ENCODE measurements at places on chromosomes 4 and X.

DNA sequence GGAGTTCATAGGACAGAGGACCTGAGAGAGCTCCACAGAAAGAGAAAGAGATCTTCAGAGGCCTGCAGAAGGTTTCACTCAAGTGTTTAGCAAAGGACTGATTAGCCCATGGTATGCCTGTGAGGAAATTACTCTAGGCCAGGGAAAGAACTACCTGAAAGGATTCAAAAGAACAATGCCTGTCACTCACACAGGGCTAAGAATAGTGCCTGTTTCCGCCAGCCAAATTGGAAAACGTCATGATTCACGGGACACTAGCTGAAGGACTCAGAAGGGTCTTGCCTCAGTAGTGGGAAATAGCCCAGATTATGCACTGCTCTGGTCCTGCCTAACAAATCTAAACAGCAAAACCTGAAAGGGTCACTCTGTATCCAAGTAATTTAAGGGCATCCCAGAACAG lies 21.1 kb downstream of the SYTL4 start:
- no peak for DNase-seq

GRCh38 chr4:84971319-84971932 lies 4.9 kb upstream of the WDFY3 start:
- DNase-seq: no peak

GRCh38 chr4:78145622-78146021 lies 88.5 kb downstream of the FRAS1 start:
- no peak for DNase-seq

DNA sequence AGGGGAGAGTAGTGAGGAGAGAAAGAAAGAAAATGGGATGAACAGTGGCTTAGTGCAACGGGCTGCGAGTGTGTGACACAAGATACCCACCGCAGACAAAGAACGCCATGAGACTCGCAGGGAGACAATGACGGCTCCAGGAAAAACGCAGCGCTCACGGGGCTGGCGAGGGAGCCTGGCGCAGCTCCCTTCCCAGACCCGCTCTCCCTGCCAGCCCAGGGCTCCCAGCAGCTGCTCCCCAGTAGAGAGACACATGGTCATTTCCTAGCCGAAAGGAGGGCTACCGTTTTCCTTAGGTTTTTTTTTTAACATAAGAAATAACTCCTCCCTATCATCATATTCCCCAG lies 149.5 kb downstream of the MAML3 start:
- DNase-seq: no peak

GRCh38 chr4:139858436-139859205 lies 193.0 kb downstream of the MGST2 start:
- no peak for DNase-seq

DNA sequence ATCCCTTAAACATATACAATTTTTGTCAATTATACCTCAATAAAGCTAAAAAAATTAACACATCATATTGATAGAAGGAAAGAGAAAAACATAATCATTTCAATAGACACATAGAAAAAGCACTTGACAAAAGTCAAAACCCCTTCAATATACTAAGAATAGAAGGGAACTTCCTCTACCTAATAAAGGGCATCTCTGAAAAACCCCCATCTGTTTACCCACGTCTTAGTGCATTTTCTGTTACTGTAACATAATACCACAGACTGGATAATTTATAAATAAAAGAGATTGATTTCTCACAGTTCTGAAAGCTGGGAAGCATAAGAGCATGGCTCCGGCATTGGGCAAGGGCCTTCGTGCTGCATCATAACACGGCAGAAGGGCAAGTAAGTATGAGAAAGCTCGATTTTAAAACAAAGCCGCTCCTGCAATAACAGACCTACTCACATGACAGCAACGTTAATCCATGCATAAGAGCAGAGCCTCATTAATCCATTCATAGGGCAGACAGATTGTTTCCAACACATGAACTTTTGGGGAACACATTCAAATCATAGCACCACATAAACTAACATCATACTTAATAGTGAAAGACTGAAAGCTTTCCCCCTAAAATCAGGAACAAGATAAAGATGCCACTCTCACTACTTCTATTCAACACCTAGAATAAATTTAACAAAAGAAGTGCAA lies 15.7 kb downstream of the STEEP1 start:
- DNase-seq: no peak

DNA sequence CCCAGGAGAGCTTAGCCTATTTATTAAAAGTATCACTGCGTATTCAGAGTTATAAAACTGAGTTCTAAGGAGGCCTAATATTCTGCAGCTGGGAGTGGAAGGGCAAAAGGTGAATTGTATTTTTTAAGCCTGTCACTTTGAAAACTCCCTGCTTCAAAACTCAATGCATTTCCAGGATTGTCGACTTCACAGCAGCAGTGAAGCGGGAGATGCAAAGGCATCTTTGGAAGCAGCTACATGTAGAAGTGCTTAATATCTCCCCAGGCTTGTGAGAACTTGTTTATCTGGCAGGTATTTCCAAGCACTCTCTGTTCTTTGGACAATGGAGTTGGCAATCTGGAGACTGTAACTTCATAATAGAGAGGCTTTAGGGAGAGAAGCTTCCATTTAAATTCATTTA lies 717.5 kb upstream of the SLIT2 start:
- DNase-seq: no peak

GRCh38 chrX:31333165-31333831 lies 261.5 kb upstream of the FTHL17 start:
- DNase-seq: no peak

Data from GM04503 (cell line).